Ovary (tissue), 10 donors: ENCODE measurements at places on chromosomes 2 and 18. TPM values are rescaled to one million over a fixed set of nuclear protein-coding genes. Genes with fewer than 3 reads are reported as not detected.

IL36A gene
- not detected for total RNA-seq

ERFE gene
- total RNA-seq, result 0.25 TPM

ST8SIA3 gene
- total RNA-seq, result not detected

GALNT14 gene
- 1.1 TPM for total RNA-seq

ABHD1 gene
- total RNA-seq, result 1.1 TPM

DIPK1C gene
- total RNA-seq, result not detected

- no peak for DNase-seq
Observed at GRCh38 chr2:46548103-46548486, 68.7 kb downstream of the TMEM247 start.

DNA sequence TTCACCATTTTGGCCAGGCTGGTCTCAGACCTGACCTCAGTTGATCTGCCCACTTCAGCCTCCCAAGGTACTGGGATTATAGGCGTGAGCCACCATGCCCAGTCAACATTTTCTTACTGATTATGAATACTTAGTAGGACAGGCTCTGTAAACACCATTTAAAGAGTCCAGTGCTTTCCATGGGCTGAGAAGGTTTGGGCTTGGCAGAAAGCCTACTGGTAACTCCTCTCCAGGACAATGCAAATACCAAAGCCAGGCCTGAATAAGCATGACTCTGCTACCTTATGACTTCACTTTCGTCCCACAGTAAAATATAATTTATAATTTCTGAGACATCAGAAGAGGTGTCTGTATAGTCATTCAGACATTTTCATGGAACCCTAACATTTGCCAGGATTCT, 60.2 kb upstream of the FAM117B start:
- no peak for DNase-seq

DNA sequence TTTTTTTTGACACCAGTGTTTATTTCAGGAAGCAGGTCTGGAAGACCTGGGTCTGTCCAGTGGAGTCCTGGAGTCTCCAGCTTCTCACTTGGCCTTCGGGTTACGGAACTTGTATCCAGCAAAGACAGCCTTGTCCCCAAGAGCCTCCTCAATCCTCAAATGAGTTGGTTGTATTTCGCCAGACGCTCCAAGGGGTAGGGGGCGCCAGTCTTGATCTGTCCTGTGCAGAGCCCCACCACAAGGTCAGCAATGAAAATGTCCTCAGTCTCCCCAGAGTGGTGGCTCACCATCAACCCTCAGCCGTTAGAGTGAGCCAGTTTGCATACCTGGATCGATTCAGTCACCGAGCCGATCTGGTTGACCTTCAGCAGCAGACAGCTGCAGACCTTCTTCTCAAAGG, 21.9 kb downstream of the ASXL2 start:
- no peak for DNase-seq

GRCh38 chr2:238418196-238418998, 8.3 kb upstream of the ASB1 start:
- DNase-seq, result no peak

- no peak for DNase-seq
Observed at GRCh38 chr18:24868311-24868710, 407.9 kb downstream of the HRH4 start.
